ENCODE measurements at places on chromosomes 4 and X. TPM values are rescaled to one million over a fixed set of nuclear protein-coding genes. Genes with fewer than 3 reads are reported as not detected.

Gene GBA3
- total RNA-seq = 0.26 TPM

Gene ACE2
- total RNA-seq = 3.4 TPM

Gene GLOD5
- total RNA-seq = 2.6 TPM

Gene BANK1
- 12.6 TPM for total RNA-seq

DNA sequence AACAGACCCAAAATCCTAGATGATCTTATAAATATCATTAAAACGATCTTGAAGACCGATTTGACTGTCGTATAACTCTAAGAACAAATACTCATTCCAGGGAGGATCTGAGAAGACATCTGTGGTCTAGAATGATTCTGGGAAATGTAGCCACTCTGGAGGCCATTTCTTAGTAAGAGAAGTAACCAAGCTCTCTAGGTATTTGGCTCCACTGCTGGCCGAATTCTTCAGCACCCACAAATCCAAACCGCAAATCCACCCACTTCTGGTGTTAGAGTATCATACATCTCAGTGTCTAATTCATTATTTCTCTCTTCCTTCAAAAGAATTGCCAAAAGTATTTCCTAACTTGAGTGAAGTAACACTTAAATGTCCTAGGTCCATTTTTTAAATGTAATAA, 23.9 kb downstream of the KLHL5 start:
- DNase-seq = no peak

DNA sequence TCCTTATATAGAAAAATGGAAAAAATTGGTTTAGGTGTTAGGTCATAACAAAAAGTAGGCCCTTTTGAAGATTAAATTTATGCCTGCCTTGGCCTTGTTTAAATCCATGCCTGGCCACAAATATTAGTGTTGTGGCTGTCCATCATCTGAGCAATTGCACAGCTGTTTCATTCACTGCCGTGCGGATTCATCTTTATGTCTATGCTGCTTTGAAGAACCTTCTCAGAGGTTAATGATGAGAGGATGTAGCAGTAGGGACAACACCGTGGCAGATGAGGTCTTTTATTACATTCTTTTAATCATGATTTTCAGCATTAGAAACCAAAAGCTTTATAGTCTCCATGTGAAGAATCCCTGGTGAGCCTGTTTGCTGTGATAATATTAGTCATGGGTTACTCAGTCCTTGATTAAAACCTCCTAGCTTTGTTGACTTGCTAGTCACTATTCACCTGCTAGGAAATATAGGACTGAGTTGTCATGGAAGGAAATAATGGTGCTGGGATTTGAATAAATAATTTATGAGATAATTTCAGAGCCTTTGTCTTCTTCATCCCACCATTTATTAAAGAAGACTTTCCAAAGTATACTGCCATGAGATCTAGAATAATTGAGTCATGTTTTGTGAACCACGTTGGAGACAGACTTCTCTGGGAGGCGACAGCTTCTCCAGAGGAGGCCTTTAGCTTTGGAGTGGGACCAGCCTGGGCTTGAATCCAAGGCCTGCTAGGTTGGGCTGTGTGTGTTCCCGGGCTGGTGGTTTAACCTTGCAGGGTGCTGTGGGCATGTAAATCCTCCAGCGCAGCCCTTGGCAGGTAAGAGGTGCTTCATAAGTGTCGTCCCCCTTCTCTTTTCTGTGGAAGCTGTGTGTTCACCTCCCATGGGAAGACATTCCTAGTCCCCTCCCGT, 53.5 kb downstream of the PTTG2 start:
- DNase-seq = no peak

DNA sequence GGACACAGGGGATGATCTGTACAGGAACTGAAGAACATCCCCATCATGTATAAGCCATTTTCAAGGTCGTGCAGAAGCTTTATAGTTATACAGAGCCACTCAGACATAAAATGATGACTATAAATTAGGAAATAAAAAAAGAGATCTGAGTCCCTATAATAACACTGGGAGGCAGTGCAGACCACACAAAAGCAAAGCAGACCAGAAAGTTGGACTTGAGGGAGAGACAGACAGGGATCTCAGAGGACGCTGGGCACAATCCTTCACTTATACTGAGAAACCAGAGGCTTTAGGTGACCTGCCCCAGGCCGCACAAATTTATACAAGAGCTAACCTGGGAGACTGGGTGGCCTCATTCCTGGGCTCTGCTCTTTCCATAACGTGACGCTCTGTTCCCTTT, 70.5 kb downstream of the HADH start:
- DNase-seq = no peak

DNA sequence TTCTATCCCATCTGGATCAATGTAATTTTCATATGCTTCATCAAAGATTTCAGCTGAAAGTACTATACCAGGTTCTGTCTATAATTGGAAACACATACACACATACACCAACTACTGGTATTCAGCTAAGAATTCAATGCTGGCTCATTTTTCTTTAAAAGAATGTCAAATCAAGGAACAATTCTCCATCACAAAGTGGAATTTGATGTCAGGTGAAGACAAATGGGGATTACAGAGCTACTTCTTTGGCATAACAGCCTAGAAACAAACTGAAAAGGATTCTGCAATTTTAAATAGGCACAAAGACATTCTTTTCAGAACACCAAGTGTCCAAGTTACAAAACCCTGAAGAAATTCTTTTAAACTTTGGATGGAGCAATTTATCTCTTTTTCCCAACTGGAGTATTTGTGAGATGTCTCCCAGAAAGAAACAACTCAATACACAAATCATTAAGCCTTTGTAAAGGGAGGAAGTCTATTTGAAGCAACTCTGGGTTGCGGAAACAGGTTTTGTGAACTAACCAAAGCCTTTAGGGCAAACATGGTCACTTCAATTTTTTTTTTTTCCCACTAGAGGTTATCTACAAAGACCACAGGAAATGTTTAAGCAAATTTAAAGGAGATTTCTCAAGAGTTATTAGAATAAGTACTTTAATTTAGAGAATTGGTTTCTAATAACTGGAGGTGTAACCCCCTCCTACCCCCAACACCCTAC, 1.9 kb upstream of the FAM9C start:
- no peak for DNase-seq

- DNase-seq = no peak
Observed at GRCh38 chr4:84484236-84484635, 14.9 kb downstream of the NKX6-1 start.

DNA sequence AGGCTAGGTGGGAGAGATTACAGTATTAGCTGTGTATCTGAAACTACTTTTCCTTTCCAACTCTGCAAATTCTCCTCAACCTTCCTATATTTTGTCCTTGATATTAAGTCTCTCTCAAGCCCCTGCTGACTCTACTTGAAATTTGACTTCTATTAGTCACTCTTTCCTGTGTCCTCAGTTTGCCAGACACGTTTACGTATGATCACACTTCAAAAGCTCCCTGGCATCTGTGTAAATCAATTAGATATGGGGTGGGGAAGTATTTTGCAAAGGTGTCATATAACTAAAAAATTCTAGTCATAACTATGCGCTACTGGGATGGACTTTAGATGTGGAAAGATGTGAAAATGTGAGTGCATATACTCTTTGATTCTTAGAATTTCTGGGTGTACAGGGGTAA, 67.4 kb upstream of the ARHGAP24 start:
- DNase-seq = no peak

DNA sequence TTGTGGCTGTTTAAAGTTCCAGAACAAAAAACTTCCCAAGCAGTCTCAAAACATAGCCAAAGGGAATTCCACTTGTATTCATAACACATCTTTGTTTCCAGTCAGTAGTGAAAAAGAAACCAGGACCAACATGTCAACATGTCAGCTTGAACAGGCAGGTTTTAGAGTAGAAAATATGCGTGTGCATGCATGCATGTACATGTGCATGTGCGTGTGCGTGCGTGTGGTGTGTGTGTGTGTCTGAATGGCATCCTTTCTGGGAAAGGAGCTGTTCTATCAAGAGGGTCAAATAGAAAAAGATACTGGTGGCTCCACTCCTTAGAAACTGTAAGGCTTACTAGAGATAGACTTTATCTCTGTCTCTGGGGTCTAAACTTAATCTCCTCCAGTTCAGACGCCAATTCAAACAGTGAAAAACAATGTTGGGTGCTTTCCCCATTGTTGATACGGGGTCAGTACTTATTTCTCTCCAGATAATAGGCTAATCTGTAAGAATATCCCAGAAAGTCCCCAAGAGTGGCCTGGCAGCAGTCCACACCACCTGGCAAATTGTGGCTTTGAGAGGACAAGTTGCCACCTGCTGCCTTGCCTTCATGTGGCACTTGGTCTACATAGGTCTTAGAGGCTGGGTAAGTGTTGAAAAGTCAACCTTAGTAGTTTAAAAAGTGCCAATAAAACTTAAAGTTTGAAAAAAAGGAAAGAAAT, 110.4 kb downstream of the SCD5 start:
- DNase-seq = no peak

DNA sequence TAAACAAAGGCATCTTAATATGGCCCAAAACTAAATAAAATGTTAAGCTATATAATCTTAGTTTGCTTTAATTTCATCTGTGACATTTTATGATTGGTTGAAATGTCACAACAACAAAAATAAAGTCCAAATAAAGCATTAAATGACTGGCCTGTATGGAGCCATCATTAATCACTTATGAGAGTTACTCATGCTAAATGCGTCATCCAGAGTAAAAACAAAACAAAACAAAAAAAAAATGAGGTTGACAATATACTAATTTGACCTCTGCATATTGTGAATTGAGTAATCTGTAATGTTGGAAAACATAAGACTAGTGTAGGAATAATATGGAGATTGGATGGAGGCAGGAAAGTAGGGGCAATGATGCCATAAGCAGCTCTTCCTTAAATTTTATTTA, 139.7 kb downstream of the MAPK10 start:
- DNase-seq = no peak

- no peak for DNase-seq
Observed at GRCh38 chr4:181911420-181911819, 331.8 kb upstream of the TENM3 start.
